ENCODE measurements at places on chromosomes 1 and 21. TPM values are rescaled to one million over a fixed set of nuclear protein-coding genes. Genes with fewer than 3 reads are reported as not detected.
A peak's percentile ranks its signal among the peaks of the same experiment; 100 is the strongest.

TAS1R1 gene
- total RNA-seq = not detected

CADM3 gene
- total RNA-seq = not detected

IFI44L gene
- 23.5 TPM for total RNA-seq

OR2M3 gene
- total RNA-seq = not detected

- H3K36me3 ChIP-seq = no peaks in the 10 kb centered on the region
- H3K4me3 ChIP-seq = no peak overlapping the region
These were observed 8.9 kb upstream of the INAVA start for GRCh38 chr1:200885623-200886402.

DNA sequence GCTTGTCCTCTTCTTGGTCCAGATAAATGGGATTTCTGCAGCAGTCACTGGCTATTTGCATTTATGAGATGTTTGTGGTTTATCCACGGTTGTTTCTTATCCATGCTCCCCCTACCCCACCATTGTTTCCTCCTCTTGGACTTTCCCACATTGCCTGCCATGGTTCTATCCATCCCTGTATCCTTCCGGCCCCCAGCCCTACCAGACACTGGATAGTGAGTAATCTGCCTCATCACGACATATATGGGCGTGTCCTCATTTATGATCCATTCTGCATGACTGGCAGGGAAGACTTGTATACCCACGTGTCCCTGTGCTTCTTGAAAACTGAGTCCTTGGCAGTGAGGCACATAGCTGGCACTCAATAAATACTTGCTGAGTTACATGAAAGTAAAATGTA, 40.1 kb downstream of the CACNA1S start:
- DNase-seq = no peak
- H3K36me3 ChIP-seq = no peaks in the 10 kb centered on the region

DNA sequence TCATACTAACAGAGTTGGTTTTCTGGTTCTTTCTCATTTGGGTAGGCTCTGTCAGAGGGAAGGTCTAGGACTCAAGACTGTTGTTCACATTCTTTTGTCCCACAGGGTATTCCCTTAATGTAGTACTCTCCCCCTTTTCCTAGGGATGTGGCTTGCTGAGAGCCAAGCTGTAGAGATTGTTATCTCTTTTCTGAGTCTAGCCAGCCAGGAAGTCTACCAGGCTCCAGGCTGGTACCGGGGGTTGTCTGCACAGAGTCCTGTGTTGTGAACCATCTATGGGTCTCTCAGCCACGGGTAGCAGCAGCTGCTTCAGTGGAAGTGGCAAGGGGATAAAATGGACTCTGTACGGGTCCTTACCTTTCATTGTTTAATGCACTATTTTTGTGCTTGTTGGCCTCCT, 226.4 kb downstream of the LBR start:
- no peak overlapping the region for H3K27ac ChIP-seq
- no peaks in the 10 kb centered on the region for H3K27me3 ChIP-seq
- H3K4me3 ChIP-seq = no peak overlapping the region
- no peaks in the 10 kb centered on the region for H3K36me3 ChIP-seq
- no peak for DNase-seq

DNA sequence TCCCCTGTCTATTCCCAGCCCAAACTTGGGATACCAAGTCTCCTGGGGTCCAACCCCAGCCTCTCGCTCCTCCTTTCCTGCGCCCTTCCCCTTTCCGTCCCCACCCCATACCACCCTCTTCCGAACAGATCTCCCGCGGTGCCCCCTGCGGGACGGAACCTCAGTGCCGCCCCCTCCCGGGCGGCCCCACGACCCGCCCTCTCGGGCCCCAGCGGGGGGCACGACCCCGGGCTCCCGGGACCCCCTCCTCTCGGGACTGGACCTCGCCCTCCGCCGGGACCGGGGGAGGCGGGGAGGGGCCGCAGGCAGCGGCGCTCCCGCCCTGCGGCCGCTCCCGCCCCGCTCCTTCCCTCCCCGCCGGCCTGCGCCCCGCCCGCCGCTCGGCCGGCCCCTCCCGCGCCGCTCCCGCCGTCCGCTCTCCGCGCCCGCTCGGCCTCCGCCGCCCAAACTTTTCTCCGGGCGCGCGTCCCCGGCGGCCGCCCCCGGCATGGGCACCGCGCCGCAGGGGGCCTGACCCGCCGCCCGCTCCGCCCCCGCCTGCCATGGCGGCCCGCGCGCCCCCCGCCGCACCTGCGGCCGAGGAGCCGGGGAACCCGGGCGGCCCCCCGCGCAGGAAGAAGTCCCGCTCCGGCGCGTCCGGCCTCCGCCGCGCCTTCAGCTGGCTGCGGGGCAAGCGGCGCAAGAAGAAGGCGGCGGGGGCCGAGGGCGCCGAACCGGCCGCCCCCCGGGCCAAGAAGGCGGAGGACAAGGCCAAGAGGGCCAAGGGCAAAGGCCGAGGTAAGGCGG, 39.0 kb upstream of the SYNC start:
- H3K4me3 ChIP-seq = peak overlapping the region; percentile 70
- H3K4me1 ChIP-seq = no peaks in the 10 kb centered on the region

DNA sequence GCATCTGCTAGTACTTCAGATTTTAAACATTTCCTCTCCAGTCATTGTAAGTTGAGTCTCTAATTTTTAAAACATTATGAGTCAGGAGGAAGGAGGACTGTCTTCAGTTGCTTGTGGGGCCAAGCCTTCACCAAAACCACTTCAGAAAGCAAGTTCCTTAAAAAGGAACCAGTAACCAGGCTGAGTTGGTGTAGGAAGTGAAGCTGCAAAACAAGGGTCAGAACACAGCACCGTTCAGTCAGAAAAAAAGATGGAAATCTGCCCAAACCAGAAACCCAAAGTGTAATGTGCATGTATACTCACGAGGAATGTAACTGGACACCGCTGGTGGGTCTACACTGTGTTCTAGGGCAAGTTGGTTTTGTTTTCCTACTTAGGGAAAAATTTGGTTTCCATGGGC, 402.1 kb downstream of the SETD4 start:
- H3K4me3 ChIP-seq = peak overlapping the region; percentile 27
- H3K27me3 ChIP-seq = peaks cover 16% of the 10 kb centered on the region
- no peaks in the 10 kb centered on the region for H3K36me3 ChIP-seq
- peaks cover 10% of the 10 kb centered on the region for H3K4me1 ChIP-seq
- peak; percentile 61 for DNase-seq

DNA sequence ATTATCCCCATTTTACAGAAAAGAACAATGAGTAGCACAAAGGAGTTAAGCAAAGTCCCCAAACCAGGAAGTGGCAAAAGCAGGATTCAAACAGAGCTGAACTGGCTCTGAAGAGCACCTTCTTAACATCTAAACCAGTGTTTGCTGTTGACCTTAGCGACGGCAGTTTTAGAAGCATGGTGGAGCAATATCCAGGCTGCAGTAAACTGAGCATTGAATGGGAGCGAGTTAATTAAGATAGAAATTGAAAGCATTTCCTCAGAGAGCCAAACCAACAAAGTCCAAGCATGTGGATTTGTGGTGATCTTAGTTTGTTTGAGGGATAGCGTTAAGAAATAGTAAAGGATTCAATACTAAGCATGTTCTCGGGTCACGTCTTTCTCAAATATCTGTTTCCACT, 13.4 kb upstream of the ZNF281 start:
- H3K36me3 ChIP-seq = no peaks in the 10 kb centered on the region
- DNase-seq = peak; percentile 50
- no peak overlapping the region for H3K27ac ChIP-seq

Measured in activated CD4-positive, alpha-beta T cell treated with anti-CD3 and anti-CD28 coated beads, Interleukin-2, amount 10 ng/mL, durations not matched to agents 24 days and 14 days (primary cell).